ENCODE measurements at places on chromosomes 1 and 21. TPM values are rescaled to one million over a fixed set of nuclear protein-coding genes. Genes with fewer than 3 reads are reported as not detected.

GRCh38 chr1:245762396-245762910 is 607.7 kb downstream of the KIF26B start:
- no peak for DNase-seq

- no peak for DNase-seq
These were observed 197.3 kb upstream of the COA6 start for GRCh38 chr1:234176000-234176399.

- DNase-seq = no peak
These were observed 22.1 kb downstream of the SSX2IP start for GRCh38 chr1:84668185-84668584.

GRCh38 chr1:189350983-189351616 is 1126.6 kb downstream of the BRINP3 start:
- no peak for DNase-seq

- DNase-seq = no peak
These were observed 390.2 kb downstream of the USH2A start for GRCh38 chr1:216032961-216033614.

DNA sequence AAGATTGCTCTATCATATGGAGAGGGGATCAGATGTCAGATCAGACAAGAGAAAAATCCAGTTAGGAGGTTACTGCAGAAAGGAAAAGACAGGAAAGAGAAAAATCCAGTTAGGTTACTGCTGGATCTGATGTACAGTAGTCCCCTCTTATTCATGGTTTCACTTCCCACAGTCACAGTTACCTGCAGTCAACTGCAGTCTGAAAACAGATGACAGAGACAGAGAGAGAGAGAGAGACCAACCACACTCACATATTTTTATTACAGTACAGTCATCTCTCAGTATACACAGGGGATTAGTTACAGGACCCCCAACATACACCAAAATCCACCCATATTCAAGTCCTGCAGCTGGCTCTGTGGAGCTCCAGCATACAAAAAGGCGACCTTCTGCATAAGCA is 29.3 kb downstream of the NUP133 start:
- no peak for DNase-seq

DNA sequence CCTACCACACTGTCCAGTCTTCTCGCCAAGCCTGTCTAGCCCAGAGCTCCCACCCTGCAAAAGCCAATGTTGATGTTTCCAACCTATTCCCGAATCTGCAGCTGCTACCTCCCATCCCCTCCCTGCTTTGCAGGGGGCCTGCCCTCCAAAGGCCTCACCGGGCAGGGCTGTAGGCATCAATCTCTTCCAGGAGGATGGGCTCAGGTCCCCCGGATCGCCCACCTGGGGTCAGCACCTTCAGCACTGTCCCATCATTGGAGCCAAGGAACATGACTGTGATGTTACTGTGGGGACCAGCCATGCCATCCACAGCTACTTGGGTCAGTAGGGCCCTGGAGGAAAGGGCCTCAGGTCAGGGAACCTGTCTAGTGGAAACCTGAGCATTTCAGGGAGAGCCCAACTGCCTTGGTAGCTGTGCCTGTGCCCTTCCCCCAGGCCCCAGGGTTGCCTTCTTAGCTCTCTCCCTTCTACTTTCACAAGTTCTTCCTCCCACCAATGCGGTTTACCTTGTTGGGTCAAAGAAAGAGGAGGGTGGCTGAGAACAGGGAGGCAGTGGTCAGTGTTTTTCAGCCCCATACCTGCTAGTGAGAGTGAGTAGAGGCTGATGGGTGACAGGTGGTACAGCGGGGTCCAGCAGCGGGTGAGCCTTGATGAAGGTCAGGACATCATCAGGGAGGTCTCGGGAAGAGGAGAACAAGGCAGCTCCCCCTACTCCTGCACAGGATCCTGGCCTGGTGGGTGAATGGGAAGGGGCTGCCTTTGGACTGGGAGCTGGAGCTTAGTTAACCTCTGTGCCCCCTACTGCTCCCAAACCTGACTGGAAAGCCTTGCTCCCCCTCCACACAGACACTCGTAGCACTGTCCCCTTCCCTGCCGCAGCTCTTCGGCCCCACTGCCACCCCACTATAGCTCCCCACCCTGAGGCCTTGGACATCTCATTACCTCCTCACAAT is 10.7 kb downstream of the SEMA6C start:
- DNase-seq = no peak

DNA sequence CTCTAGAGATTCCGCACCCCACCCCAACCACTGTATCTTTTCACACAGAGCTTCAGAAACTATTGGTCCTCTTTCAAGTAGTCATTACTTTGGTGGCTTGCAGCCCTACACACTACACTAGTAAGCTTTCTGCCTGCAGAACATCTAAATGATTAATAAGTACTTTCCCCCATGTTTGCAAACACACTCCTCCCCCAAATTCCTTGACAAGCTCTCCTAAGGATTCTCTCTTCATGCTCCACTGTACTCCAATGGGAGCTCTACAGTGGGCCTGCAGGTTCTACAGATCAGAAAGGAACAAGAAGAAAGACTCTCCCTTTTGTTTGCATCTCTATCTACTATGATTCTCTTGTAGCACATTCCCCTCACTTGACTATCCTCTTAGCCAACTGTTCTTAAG is 16.3 kb upstream of the NUF2 start:
- no peak for DNase-seq

GRCh38 chr1:63980740-63981407 is 207.1 kb downstream of the ROR1 start:
- no peak for DNase-seq

DNA sequence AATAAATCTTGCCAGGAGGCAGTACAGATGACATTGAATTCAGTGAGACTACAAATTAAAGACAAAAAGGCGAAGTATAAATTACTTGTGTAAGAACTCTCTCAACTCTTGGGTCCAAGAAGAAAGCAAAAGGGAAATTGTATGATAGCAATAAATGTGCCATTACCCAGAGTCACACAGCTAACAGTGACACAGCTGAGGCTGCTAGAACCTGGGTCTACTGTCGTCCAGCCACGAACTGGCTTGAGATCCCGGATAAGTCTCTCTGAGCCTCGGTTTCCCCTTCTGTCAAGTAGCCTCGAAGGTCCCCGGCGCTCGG is 362 bp upstream of the ROR1 start:
- DNase-seq = no peak

DNA sequence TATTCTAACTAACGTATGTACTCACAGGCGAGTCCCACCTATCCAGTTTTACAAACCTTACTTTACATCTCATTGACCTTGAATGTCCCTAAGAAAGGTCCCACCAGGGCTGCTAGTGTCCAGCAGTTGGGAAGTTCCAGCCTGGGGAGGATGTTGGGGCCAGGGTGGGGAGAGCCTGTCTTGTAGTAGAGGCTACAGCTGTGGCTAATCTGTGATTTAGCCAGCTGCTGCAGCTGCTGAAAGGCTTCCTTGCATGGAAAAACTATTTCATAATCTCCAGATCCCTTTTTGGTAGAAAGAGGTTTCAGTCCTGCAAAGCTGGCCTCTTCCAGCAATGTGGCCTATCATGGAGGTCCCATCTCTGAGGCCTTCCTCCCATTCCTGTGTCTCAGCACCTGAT is 23.1 kb downstream of the TNN start:
- DNase-seq = no peak

- DNase-seq = no peak
These were observed 27.2 kb upstream of the KIF21B start for GRCh38 chr1:201050515-201051277.

GRCh38 chr1:153447498-153448170 is 12.8 kb downstream of the S100A7 start:
- DNase-seq = no peak

DNA sequence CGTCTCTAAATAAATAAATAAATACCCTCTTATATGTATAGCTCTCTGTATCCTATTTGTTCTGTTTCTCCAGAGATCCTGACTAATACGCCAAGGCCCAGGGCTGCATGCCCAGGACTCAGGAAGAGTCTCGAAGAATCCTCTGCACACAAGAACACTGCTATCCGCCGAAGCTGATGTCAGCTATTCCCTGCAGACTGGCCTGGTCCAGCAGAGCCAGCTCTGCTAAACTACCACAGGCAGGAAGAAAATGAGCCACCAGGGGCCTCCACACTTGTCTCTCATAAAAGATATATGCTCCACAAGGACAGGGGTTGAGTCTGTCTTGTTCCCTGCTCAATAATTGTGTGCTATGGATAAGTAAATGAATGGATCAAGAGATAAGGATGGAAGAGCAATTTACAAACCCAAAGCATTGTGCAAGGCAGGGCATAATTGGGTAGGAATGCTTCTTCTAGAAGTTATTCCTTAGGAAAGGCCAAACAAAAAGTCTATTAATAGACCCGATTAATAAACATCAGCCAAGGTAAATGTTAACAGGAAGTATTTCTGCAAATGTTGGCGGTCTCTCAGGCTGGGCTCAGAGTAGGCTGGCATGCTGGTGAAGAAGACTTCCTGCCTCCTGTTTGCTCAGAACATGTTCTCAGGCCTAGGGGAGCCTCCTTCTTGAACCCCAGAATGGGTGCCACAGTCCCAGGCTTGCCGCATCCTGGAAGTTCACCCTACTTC is 26.3 kb upstream of the MAN1C1 start:
- DNase-seq = no peak

DNA sequence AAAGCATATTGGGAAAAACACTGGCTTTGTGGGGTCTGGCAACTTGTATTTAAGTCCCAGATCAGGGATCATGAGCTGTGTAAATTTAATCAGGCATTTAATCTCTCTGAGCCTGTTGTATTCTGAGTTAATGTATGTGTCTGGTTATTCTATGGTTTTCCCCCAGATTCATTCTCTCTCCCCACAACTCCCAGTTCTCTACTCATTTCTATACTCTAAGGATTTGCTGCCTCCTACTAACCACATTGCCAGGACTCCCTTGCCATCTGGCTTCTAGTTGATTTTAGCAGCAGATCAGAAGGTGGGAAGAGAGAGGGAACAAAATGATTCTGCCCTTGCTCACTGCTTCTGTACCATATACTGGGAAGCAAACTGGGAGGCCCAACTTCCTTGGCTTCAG is 31.4 kb upstream of the S1PR1 start:
- no peak for DNase-seq

The MFSD2A gene
- 7.5 TPM for polyA plus RNA-seq

The RGS2 gene
- 29.2 TPM for polyA plus RNA-seq

The FAM78B gene
- polyA plus RNA-seq = 0.76 TPM

The RHOU gene
- 18.5 TPM for polyA plus RNA-seq

The PDZK1IP1 gene
- polyA plus RNA-seq = 34.8 TPM

The LENEP gene
- 1.6 TPM for polyA plus RNA-seq

The PERM1 gene
- polyA plus RNA-seq = 0.13 TPM

The SPATA6 gene
- 19.5 TPM for polyA plus RNA-seq

The PADI1 gene
- not detected for polyA plus RNA-seq
